ENCODE measurements at places on chromosomes 4 and X.

DNA sequence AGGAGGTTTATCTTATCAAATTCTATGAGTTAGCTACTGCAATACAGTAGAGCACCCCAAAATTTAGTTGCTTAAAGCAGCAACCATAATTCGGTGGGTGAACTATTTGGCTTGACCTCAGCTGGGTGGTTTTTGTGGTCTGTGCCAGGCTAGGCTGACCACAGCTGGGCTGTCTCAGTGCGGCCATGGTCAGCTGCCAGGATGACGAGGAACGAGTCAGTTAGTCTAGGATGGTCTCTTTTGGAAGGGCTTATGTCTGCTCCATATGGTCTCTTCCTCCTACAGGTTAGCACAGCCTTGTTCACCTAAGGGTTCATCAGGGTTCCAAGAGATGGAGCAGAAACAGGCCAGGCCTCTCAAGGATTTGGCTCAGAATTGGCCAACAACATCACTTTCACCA is 210.4 kb downstream of the PALLD start:
- no peak for DNase-seq

DNA sequence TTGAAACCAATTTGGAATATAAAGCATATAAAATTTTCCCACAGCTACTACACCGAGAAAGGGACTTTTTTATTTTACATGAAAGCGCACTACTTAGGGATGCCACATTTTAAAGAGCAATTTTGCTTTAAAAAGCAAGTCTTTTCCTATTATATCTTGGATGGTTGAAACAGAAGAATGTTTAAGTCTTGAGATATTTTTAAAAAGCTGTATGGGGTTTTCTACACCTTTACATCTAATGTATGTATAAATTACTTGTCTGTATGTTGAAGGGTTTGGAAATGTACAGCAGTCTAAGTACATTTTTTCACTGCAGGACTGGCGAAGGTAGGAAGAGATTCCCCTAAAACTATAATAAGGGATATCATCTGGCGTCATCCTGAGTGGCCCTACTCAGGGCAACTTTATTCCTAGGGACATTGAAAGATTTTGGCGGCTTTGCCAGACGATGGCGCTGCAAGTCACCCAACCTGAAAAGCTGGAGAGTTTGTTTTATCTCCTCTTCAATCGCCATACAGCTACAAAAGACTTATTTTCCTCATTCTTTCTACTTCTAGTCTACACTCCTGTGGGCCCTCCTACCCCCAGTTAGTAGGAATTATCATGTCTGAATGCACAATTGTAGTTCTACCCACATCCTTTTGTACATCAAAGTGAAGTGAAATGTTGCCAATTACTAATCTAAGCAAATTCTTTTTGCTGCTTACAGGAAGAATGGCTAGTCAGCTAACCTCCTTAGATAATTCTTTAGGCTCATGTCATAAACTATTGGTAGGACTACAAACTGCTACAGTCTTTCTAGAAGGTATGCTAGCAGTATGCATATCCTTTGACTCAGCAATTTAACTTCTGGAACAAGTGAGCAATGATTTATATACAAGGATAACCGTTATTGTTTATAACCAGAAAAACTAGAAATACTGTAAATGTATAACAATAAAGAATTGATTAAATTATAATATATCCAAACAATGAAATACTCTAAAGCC is 782 bp upstream of the NEK1 start:
- no peak for DNase-seq

DNA sequence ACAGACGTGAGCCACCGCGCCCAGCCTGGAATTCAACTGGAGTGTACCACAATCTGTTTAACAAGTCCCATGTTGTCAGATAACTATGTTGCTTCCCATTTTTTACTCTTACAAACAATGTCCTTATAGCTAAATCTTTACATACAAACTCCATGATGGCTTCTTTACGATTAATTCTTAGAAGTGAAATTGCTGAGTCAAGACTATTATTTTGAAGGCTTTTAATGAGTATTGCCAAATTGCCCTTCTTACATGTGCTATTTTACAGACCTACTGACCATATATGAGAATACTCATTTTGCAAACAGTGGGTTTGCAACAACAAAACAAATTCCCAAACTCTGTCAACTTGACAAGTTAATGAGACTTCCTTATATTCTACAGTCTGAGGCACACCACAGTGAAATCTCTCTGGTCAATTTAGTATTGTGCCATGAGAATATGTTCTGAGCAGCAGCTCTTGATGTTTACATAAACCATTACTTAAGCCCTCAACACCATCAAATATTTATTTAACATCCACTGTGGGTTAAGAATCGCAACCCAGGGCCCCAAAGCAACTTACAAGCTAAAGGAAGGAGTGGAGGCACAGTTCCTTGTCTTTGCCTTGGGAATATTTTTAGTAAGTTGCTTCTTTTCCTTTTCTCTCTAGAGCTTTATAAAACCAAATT is 128.5 kb downstream of the SPRY1 start:
- no peak for DNase-seq

DNA sequence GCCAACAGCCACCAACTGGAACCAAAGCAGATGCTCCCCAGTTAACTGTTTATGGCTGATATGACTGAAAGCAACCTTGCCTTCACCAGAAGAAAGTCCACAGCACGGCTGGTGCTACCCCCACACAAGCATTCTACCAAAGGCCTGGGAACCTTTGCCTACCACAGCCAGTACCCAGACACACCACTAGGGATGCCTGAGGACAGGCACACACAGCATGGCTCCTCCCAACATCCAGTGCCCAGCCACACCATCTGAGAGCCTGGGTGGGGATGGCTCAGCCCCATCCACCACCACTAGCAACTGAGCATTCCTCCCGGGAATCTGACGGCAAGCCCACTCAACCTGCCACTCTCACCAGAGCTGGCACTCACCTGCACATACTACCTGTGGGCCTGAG is 178.6 kb downstream of the SLC7A11 start:
- DNase-seq, result no peak

DNA sequence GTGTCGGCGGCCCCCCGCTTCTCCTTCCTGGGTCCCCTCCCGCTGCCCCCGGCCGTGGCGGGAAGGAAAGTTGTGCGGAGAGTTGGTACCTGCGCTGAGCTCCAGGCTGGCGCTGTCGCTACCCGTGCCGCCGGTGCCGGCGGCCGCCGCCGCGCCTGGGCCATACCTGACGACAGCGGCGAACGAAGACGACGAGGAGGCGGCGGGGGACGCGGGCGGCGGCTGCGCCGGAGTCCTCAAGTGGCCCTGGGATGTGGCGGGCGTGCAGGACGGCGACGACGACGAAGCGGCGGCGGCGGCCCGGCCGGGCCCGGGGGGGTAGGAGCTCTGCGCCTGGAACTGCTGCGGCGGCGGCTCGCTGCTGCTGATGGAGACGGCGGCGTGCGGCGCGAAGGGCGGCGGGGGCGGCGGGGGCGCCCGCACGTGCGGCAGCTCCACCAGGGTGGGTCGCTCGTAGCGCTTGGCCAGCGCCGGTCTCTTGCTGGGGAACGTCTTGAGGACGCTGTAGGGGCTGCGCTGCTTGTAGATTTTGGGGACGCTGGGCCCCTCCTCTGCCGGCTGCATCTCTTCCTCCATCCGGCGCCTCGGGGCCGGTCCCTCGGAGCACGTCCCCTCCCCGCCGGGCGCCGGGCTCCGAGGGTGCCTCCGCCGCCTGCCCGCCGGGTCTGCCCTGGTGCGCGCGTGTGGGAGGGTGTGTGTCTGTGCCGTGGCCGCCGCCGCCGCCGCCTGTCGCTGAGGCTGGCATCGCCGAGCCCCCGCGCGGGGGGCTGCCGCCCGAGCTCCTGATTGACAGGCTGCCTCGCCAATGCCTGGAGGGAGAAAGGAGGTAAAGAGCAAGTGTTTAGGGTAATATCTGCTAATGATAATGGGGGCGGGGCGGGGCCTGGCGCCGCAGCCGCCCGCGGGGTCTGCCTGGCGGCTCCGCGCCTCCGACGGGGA is 618 bp downstream of the BEND4 start:
- no peak for DNase-seq

GRCh38 chr4:101199507-101200285 is 147.6 kb downstream of the PPP3CA start:
- peak; percentile 66 for DNase-seq

GRCh38 chr4:182717788-182718583 is 199.2 kb downstream of the DCTD start:
- no peak for DNase-seq

DNA sequence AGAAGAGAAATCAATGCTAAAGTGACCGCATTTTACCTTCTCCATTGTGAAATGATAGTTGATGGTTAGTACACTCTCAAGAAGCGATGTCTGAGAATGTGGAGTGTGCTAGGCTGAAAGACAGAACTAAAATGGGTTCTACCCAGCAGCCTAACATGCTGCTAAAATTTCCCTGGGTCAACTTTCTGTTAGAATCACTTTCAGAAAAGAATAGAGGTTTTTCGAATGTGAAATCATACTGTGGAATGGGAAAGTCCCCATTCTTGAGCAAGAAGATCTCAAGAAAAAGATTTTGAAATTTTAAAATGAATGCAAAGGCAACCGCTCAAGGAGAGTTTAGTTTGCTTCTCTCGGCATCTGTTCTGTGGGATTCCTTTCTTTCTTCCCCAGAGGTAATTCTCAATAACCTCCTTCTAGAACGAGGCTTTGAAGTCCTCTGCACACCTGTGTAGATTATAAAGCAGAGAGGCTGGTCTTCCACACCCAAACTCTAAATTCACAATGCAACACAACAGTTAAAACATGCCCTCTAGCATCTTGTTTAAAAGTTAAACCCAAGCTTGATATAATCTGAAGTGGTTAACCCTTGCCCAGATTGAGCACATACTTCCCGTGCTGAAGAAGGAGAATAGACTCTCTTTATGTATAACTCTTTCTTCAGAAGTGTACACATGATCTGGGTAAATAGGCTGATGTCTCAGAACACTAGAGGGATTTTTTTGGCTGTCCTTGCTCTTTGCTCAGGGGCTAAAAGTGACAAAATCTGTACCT is 208.7 kb upstream of the KLF3 start:
- DNase-seq, result no peak

DNA sequence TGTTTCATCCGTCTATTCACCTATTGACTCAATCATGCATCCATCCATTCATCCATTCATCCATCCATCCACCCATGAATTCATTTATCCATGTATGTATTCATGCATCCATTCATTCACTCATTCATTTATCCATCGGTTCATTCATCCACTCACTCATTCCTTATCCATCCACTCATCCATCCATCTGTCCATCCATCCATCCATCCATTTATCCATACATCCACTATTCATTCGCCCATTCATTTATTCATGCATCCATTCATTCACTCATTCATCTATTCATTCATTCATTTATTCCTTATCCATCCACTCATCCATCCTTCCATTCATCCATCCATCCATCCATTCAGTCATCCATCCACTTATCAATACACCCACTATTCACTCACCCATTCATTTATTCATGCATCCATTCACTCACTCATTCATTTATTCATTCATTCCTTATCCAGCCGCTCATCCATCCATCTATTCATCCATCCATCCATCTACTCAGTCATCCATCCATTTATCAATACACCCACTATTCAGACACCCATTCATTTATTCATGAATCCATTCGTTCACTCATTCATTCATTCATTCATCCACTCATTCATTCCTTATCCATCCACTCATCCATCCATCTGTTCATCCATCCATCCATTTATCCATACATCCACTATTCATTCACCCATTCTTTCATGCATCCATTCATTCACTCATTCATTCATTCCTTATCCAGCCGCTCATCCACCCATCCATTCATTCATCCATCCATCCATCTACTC is 11.2 kb downstream of the P2RY8 start:
- no peak for DNase-seq

DNA sequence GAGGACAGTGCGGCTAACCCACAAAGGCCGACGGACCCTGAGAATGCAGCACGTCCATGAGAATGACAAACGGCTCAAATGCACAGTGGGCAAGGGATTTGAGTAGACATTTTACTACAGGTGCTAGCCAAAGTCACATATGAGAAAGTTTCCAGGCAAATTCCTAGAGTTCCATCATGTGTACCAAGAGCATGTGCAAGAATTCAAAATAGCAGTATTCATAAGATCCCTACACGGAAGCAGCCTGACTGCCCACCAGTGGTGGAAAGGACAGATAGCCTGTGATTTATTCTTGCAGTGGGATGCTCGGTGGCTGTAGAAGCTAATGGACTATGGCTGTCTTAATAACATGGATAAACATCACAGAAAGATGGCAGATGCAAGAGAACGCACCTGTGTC is 68.0 kb downstream of the RGS12 start:
- no peak for DNase-seq

GRCh38 chr4:111066001-111066400 is 443.1 kb upstream of the PITX2 start:
- DNase-seq, result no peak

DNA sequence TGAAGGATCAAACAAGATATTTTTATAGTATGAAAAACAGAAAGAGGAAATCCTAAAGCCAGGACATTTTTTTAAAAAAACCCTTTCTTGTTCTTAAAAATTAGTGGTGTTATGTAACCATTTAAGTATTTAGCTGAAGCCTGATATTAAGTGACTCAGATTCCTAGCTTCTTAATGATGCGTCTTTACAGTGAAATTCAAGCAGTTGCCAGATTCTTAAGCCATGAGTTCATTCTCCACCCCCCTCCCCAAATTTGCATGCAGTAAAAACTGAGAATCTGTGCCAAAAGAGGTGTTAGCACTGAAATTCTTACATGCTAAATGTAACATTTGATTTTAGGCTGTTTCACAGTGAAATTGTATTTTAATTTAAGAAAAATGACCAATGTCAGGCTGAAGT is 180.8 kb downstream of the RAPGEF2 start:
- DNase-seq, result peak; percentile 63

DNA sequence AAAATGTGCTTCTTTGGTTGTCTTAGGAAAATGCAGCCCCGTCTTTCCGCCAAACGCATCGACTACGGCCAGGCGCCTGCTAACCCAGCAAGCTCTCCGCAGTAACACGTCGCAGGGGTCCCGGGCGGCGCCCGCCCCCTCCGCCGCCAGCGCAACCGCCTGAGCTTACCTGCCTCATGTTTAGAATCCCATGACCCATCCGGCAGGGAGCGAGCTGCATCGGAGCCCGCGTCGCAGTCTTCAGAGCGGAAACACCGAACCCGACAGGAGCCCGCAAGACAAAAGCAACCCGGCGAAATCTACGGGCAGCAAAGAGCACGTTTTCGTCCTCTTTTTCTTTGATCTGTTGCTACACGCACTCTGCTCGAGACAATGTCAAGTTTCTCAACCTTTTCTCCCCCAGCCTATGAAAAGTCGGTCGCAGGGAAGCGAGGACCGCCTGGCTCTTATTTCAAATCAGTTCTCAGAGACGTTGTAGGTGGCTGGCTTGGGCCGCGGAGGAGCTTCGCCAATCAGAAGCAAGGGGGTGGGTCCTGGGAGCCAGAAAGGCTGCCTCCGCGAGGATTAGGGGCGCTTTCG is at the start of gene MID1:
MID1 (minus strand) TSS at position 465 of the 579 bp plus-strand sequence. CDS start 53,038 bp downstream, outside the sequence.
- DNase-seq, result no peak

- no peak for DNase-seq
Observed at GRCh38 chr4:42789041-42789567, 103.4 kb upstream of the GRXCR1 start.

GRCh38 chrX:13786048-13786447 is 30.8 kb downstream of the GPM6B start:
- no peak for DNase-seq

- no peak for DNase-seq
Observed at GRCh38 chr4:5553801-5554200, 154.6 kb downstream of the EVC2 start.

Measured in HFF-Myc (cell line).